ENCODE measurements at places on chromosomes 3 and 15.
A peak's percentile ranks its signal among the peaks of the same experiment; 100 is the strongest.

GRCh38 chr15:92715758-92716157, 60.2 kb upstream of the FAM174B start:
- no peak for DNase-seq

- DNase-seq, result no peak
Measured at GRCh38 chr15:59111251-59111650, 6.3 kb downstream of the CCNB2 start.

DNA sequence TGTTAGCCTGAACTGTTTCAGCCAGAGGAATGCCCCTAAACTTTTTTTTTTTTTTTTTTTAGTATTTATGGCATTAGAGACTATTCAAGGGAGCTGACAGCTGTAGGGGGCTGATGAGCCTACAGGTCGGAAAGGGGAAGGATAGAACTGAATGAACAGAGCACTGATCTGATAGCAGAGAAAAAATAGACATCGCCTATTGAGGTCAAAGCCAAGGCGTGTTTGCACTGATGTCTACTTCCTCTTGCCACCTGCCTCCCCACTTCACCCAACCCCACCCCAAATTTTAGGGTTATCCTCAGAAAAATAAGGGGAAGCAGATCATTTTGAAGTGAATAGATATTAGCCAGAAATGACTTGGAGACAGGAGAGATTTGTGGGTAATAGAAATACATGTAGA, 3.0 kb upstream of the ZMAT3 start:
- no peak for DNase-seq

- no peak for DNase-seq
Measured at GRCh38 chr3:127366383-127366782, 78.5 kb upstream of the PRR20G start.

GRCh38 chr3:165800970-165801369, 36.3 kb downstream of the BCHE start:
- no peak for DNase-seq

GRCh38 chr15:85306946-85307686, 73.3 kb upstream of the AKAP13 start:
- DNase-seq, result no peak

DNA sequence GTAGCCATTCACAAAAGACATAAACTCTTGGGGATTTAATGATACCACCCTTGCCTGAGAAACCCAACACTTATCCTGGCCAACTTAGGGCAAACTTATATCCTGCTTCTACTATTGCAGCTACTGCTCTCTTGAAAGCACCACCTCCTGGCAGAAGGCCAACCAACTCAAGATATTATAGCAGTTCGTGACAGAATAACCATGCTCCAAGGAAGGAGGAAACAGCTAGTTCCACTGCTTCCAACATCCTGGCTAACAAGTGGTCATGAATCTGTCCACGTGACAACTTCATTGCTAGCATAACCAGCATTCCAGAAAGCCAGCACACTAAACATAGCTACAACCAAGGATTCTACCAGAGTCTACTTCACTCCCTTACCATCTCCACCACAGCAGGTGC, 1037.5 kb downstream of the TBL1XR1 start:
- no peak for DNase-seq

DNA sequence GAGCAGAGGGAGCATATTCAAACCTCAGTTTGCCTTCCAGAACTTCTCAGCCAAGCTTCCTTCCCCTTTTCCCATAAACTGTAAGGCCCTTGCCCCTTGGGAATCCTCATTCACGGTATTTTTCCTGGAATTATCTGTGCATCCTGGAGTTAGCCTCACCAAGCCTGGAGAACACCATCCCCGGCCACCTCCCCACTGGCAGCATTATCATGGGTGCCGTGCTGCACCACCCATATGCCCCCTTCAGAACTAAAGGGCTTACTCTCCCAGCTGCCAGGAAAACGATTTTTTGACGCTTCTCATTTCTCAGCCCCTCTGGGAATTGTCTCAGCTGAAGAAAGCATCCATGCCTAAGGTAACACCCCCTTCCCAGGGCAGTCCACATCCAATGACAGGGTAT, 20.9 kb upstream of the TBC1D21 start:
- DNase-seq, result no peak

DNA sequence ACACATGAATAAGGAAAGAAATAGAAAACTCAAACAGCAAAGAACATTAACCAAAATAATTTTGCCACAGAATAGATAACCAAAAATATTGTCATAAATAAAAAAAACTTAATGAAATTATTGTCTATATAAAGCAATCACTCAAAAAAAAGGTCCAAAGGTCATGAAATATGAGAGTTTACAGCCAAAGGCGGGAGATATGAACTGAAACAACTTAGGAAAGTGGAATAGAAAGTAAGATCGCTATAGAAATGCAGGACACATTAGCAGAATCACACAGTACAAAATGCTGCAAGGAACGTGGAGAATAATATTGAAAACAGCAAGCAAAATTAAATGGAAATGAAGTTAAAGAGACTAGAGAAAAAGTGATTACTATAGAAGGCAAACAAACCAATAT, 375.0 kb upstream of the ARHGEF26 start:
- no peak for DNase-seq

- no peak for DNase-seq
Measured at GRCh38 chr15:32887090-32887489, 169.3 kb downstream of the GREM1 start.

GRCh38 chr15:71443538-71443937, 328.3 kb downstream of the THSD4 start:
- DNase-seq, result peak; percentile 38

DNA sequence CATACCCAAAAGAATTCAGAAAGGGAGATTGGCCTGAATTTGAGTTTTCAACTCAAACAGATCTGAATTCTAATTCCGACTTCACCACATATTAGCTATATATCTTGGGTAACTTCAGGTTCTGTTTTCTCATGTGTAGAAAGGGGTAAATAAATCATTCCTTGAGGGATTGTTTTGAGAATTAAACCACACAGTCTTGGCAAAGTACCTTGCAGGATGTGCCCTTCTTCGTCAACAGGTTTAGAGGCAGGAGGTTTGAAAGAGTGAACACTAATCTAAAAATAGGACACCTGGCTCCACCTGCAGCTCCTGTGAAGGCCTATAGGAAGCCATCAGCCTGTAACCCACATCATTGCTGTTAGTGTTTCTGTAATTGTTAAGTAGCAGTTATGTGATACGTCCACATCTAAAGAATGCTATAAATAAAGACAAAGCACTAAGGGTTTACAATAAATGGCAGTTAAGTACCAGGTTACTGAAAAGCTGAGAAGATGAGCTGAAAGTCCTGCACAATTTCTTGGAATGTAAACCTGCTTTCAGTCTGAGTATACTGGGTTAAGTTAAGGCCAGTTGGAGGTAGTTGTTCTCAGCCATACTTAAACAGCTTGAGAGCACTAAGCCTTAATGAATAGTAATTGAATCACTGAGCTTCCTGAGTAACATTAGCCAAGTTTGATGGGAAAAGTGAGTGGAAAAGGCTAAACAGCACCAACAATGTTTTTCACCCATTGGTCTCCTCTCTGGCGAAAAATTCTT, 6.0 kb downstream of the CCDC80 start:
- DNase-seq, result no peak

GRCh38 chr3:107837895-107838612, 252.8 kb downstream of the CD47 start:
- no peak for DNase-seq

DNA sequence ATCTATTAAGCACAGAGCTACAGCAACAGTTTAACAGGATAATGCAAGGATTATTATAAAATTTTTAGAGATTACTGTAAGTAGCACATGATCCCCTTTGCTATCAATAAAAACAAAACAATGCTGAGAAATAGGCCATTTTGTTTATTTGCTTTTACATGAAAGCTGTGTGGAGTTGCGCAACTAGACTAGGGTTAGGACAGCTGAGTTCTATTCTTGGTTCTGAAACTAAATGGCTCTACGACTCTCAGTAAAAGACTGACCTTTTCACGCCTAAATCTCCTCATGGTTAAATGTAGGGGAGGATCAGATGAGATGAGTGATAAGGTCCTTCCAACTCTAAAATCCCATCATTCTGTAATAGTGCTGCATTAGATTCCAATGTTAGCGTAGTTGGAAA, 25.0 kb downstream of the KCNMB2 start:
- no peak for DNase-seq

DNA sequence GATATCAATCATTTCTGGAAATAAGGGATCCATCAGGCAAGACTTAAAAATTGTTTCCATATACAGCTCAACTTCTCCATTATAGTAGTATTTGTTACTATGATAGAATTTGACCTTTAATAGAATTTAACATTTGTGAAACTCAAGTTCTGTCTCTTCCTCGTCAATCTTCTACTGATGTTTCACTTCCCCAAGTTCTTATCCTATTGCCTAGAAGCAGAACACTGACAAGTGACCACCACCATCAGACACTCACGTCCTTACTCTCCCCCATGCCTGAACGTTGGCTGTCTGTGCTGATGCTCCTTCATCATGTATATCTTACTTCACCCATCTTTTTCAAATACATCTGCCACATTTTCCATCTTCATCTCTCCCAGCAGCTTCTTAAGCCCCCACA, 26.6 kb upstream of the TAFA4 start:
- DNase-seq, result no peak

DNA sequence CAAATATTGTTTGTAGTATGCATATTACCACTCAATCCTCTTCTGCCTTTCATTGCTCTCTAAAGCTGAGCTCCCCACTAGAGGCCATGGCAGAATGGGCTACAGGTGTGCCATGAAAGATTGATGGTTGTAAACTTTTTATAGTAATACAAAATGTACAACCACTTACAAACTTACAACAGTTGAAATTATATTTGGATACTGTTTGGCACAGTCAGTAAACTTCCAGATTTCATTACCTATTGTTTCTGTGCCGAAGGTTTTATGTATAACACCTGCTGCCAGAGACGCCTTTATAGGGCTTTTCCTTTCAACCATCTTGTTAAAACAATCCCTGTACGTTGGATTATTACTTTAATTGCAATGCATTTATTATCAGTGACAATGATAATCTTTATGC, 7.0 kb downstream of the ROPN1 start:
- no peak for DNase-seq

DNA sequence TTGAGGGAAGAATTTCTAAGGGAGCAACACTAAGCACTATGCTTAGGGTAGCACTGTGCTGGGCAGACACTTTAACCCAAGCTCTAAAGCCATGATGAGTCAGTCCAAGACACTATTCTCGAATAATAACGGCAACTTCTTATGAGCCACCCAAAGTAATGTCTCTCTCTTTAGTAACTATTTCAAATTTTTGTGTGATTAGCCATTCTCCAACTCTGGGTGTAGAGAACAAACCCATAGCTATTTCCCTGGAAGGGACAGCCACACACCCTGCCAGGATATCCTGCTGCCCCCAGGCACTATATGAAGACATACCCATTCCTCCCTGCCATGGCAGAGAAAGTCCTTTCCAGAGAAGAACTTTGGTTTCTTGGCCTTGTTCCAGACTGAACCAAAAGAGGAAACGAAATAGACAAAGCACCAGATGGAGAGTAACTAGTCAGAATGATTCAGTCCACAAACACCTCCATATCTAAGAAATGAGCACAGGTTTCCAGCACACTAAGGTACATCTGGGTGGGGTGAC, 384.9 kb upstream of the THBS1 start:
- no peak for DNase-seq

DNA sequence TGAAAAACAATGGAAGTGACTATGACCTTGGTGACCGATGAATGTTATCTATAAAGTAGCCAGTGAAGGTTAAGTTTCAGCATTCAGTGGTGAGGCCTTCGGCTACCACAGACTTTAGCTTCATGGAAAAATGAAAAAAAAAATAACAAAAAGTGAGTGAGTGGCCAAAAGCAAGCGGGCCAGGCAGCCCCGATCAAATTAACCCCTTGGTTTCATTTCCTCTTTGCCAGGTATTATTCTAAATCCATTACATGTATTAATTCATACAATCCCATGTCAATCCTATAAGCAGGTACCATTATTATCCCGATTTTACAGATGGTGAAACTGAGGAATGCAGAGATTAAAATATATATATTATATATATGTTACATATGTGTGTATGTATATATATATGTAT, 21.0 kb upstream of the CHCHD6 start:
- no peak for DNase-seq

- no peak for DNase-seq
Measured at GRCh38 chr3:156614642-156615511, 59.5 kb upstream of the TIPARP start.

DNA sequence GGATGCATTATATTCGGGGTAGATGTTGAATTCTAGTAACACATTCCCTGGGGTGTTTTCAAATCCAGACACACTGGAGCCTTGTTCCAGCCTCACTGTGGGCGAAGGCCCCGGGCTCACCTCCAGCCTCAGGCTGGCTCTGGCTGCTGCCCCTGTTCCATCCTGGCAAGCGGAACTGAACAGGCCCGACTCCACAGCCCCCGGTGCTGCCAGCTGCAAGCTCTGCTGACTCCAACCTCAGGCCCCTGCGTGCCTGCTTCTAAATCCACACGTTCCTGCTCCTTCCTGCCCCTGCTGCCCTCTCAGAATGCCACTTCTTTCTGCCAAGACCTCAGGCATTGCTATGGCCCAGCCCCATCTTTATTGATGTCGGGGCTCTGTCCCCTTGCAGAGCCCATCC, 90.6 kb downstream of the LIPC start:
- DNase-seq, result no peak

DNA sequence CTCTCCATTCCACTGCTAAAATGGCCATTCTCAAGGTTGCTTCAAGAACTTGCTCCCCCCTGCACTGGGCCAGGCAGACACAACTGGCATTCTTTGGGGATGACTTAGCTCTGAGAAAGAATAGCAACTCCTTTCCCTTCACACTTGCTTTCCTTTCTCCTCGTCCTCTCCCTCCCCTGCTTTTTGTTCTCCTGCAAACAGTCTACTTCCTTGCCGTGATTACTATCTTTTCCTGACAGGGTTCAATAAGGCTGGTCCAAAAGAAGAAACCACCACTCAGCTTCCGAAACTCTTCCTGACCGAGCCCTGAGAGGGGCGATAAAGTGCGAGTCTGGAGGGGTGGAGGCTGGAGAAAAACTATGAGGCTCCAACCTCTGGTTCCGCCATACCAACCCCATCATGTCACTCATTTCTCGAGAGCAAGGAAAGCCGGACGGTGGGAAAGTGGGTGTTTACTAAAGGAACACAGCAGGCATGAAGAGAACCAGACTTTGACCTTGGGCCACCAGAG, 5.0 kb downstream of the AMOTL2 start:
- DNase-seq, result no peak

DNA sequence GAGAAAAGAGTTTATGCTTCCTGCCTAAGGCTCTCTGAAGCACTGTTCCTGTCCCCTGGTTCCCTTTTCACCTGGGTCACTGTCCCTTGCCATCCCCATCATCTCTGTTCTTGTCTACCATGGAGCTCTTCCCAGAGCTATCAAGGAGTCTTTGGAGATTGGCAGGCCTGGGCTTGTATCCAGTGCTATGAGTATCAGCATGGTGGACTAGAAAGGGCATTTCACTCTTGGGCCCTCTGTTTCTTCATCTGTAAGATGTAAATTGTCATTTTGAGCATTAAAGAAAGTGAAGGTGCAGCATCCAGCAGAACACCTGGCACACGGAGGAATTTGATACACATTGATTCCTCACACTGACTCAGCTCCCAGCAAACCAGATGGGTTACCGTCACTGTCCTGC, 388.2 kb downstream of the CACNA2D3 start:
- no peak for DNase-seq

- DNase-seq, result no peak
Measured at GRCh38 chr3:12197475-12197874, 38.8 kb upstream of the TIMP4 start.
